ENCODE measurements at places on chromosomes 2 and 18.

DNA sequence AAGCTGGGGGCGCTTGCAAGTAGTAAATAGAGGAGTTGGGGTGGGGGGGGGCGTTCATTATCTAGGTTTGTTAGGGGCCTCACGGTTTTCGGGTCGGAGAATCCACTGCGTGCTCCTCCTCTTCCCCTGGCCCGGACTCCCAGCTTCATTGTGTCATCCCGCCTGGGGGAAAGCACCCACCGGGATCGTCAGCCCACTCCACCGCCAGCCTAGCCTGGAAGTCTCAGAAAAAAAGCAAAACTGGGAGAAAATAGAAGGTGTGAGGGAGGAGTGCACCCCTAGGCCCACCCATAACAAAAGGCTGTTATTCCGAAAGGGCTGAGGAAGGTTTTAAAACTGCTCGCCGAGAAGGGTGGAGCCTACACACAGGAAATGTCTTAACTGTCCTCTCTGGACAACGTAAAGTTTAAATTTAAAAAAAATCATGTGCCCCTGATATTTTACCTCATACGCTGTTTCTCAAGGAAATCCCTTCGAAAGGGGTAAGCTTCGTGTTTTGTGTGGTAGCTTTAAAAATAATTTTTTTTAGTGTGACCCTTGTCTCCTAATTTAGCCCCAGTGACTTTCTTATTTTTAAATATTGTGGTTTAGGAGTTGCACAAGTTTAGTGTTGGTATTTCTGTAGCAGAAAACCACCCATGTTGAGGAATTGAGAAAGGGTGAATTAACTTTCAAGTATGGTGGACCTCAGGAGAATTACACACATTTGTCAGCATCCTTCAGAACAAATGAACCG, 104.2 kb downstream of the SPTBN1 start:
- H3K4me1 ChIP-seq: peaks cover 74% of the 10 kb centered on the region
- no peaks in the 10 kb centered on the region for H3K27me3 ChIP-seq
- peak overlapping the region; percentile 95 for H3K27ac ChIP-seq
- H3K4me3 ChIP-seq: peak overlapping the region; percentile 98
- no peaks in the 10 kb centered on the region for H3K36me3 ChIP-seq

GRCh38 chr2:85662899-85663593, 5.0 kb downstream of the SFTPB start:
- no peaks in the 10 kb centered on the region for H3K27me3 ChIP-seq
- H3K27ac ChIP-seq: peak overlapping the region; percentile 77
- H3K36me3 ChIP-seq: peaks cover 8% of the 10 kb centered on the region
- no peaks in the 10 kb centered on the region for H3K4me1 ChIP-seq

- peaks cover 10% of the 10 kb centered on the region for H3K27me3 ChIP-seq
- no peak overlapping the region for H3K27ac ChIP-seq
- peaks cover 58% of the 10 kb centered on the region for H3K4me1 ChIP-seq
Observed at GRCh38 chr2:222452422-222452950, 28.1 kb downstream of the SGPP2 start.

DNA sequence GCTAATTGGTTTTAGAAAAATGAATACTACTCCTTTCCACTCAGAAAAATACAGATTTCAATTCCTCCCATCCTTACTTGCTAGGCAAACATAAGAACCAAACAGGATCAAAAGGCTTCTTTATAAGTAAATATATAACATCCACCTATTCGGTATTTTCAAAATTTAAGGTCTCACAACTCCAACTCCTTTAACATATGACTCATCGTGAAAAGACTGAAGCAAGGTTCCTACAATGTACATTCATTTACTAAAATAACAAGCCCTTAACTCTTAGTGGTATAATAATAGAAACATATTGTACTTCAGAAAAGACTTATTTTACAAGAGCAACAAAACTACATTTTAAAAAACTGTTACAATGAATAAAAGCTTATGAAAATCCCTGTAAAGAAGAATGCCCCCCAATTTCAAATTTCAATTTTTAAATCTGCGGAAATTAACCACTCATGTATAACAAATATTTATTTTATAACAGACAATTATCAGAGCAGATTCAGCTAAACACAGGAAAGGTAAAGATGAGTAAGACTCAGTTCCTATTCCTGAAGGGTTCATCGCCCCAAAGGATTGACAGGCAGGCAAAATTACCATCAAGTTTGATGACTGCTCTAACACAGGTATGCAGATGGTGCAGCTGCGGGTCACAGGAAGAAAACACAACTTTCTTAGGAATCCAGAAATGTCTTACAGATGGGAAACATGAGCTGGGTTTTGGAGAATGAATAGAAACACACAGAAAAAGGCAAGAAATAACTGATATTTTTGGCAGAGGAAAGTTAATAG, 96.4 kb downstream of the COBLL1 start:
- H3K36me3 ChIP-seq: no peaks in the 10 kb centered on the region
- no peak for DNase-seq
- H3K27ac ChIP-seq: no peak overlapping the region
- H3K4me1 ChIP-seq: no peaks in the 10 kb centered on the region

DNA sequence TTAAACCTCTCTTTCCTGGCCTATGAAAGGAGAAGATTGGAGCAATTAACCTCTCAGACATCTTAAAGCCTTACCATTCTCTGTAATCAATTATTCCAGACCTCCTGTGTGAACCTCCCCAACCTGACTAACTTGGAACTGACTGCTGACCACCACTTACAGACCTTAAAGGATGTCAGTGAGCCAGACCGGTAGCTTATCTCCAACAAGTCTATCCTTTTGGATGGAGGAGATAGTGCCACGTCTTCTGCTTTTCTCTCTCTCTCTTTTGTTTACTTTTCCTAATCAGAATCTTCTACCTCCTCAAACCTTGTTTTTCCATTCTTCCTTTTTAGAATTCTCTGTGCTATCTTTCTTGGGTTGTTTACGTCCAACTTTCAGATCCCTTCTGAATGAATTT, 57.2 kb downstream of the LRRTM1 start:
- no peak for DNase-seq
- H3K36me3 ChIP-seq: no peaks in the 10 kb centered on the region
- peaks cover 6% of the 10 kb centered on the region for H3K4me1 ChIP-seq
- no peak overlapping the region for H3K4me3 ChIP-seq
- no peaks in the 10 kb centered on the region for H3K27me3 ChIP-seq

DNA sequence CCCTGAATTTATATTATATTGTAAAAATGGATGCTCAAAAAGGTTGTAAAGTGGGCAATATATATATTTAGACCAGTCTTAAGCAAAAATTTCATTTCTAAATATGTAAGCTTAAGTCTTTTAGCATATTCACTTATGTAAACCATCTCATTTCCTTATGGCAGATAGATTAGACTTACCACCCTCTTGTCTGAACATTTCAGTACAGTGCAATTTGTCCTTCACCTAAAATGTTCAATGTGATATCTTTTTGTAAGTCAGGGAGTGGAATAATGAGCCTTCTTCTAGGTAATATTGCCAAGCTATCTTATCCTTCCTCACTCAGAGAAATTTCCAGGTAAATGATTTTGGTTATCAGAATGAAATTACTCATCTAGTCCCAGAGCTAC, 92.3 kb downstream of the KLF7 start:
- peaks cover 4% of the 10 kb centered on the region for H3K27me3 ChIP-seq
- no peak overlapping the region for H3K27ac ChIP-seq
- no peak for DNase-seq
- H3K4me3 ChIP-seq: peak overlapping the region; percentile 70
- H3K36me3 ChIP-seq: peaks cover 11% of the 10 kb centered on the region

GRCh38 chr18:61734396-61734795, 158.4 kb downstream of the RNF152 start:
- H3K4me1 ChIP-seq: peaks cover 35% of the 10 kb centered on the region
- DNase-seq: no peak
- no peaks in the 10 kb centered on the region for H3K36me3 ChIP-seq
- H3K4me3 ChIP-seq: no peak overlapping the region

- peaks cover 7% of the 10 kb centered on the region for H3K27me3 ChIP-seq
- no peak for DNase-seq
- H3K4me3 ChIP-seq: no peak overlapping the region
- H3K4me1 ChIP-seq: peaks cover 35% of the 10 kb centered on the region
Observed at GRCh38 chr2:54387059-54387991, 68.8 kb upstream of the SPTBN1 start.

GRCh38 chr2:236601316-236602202, 31.9 kb downstream of the ACKR3 start:
- H3K36me3 ChIP-seq: no peaks in the 10 kb centered on the region
- peaks cover 50% of the 10 kb centered on the region for H3K4me1 ChIP-seq
- H3K27ac ChIP-seq: no peak overlapping the region
- H3K27me3 ChIP-seq: peaks cover 19% of the 10 kb centered on the region
- DNase-seq: no peak

DNA sequence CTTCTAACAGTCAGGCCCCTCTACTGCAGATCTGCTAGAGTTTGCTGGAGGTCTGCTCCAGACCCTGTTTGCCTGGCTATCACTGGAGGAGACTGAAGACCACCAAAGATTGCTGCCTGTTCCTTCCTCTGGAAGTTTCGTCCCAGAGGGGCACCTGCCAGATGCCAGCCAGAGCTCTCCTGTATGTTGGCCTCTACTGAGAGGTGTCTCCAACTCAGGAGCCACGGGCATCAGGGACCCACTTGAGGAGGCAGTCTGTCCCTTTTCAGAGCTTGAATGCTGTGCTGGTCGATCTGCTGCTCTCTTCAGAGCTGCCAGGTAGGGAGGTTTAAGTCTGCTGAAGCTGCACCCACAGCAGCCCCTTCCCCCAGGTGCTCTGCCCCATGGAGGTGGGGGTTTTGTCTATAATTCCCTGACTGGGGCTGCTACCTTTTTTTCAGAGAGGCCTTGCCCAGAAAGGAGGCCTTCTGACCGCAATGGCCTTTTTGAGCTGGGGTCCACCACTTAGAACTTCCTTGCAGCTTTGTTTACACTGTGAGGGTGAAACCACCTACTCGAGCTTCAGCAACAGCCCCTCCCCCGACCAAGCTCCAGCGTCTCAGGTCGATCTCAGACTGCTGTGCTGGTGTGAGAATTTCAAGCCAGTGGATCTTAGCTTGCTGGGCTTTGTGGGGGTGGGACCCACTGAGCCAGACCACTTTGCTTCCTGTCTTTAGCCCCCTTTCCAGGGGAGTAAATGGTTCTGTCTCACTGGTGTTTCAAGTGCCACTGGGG, 566.0 kb downstream of the NR4A2 start:
- no peaks in the 10 kb centered on the region for H3K36me3 ChIP-seq
- peak; percentile 12 for DNase-seq
- H3K4me1 ChIP-seq: peaks cover 6% of the 10 kb centered on the region
- no peaks in the 10 kb centered on the region for H3K27me3 ChIP-seq
- no peak overlapping the region for H3K4me3 ChIP-seq

DNA sequence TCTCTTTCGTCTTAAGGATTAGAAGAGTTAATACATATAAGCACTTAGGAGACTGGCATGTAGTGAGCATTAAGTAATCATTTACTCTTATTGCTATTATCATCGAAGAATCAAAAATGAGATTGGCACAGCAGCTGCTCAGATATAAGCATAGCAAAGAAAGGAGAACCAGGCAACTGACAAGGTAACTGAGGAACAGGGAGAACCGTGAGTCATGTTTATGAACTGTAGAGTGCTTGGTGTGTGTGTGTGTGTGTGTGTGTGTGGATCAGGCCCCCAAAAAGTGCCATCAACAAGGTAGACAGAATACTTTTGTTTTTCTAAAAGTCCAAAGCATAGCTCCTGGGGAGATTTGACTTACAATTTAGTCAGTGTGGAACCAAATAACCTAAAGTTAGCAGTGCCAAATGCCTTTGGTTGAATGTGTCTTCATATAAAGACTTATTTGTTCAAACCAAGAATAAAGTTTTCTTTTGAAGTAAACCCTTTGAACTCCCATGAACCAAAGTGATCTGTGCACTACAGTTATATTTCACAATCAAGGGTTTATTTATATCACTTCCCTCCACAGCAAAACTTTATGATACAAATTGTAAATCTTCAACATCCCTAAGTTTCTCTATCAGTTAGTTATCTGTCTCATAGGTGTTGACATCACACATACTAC, 660.6 kb downstream of the NYAP2 start:
- H3K27me3 ChIP-seq: no peaks in the 10 kb centered on the region
- H3K36me3 ChIP-seq: no peaks in the 10 kb centered on the region
- no peaks in the 10 kb centered on the region for H3K4me1 ChIP-seq
- no peak overlapping the region for H3K4me3 ChIP-seq

- H3K27me3 ChIP-seq: peaks cover 9% of the 10 kb centered on the region
- DNase-seq: no peak
- peak overlapping the region; percentile 40 for H3K27ac ChIP-seq
- H3K4me1 ChIP-seq: peaks cover 34% of the 10 kb centered on the region
- no peak overlapping the region for H3K4me3 ChIP-seq
Observed at GRCh38 chr2:207926133-207926988, 99.0 kb downstream of the PLEKHM3 start.

DNA sequence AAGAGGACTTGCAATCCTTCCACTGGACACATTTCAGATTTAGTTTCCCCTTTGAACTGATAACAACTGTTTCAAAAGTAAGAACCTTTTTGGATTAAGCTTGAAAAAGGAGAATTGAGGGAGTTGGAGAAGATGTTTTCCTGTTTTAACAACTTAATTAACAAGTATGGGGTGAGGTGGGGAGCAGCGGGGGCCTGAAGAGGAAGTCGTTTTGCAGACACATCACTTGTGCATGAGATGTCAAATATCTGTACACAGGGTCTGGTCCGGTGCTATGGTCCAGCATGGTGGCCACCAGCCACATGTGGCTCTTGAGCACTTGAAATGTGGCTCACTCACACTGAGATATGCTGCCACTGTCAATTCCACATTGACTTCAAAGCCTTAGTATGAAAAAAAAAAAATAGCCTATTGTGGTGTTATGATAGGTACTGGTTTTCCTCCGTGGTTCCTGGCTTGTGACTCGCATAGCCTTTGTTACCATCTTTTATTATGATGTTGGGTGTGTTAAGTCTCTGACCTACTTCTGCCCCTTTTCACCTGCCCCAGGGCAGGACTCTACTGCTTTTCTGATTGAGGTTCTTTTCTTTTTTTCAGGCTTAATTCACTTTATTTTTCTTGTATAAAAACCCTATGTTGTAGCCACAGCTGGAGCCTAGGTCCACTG, 205.5 kb downstream of the BCL2 start:
- H3K36me3 ChIP-seq: no peaks in the 10 kb centered on the region
- DNase-seq: no peak
- peaks cover 53% of the 10 kb centered on the region for H3K4me1 ChIP-seq
- no peak overlapping the region for H3K4me3 ChIP-seq

DNA sequence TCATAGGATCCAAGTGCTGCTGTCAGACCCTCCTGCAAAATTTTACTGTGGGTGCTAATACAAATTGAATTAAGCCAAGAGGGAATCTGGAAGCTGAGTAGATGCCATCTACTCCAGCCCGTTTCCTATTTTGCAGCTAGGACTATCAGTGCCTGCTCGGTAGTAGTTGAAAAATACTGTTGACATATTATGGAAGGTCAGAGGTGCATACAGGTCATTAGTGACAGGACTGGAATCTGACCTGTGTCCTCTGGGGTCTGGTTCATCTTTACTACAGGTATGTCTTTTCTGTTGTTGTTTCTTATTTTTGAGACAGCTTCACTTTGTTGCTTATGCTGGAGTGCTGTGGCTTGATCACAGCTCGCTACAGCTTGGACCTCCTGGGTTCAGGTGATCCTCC, 58.8 kb downstream of the MAP4K4 start:
- H3K27ac ChIP-seq: no peak overlapping the region
- peaks cover 30% of the 10 kb centered on the region for H3K36me3 ChIP-seq
- peaks cover 49% of the 10 kb centered on the region for H3K4me1 ChIP-seq
- no peak overlapping the region for H3K4me3 ChIP-seq
- no peaks in the 10 kb centered on the region for H3K27me3 ChIP-seq

- no peaks in the 10 kb centered on the region for H3K27me3 ChIP-seq
- DNase-seq: no peak
- peaks cover 53% of the 10 kb centered on the region for H3K4me1 ChIP-seq
- no peak overlapping the region for H3K4me3 ChIP-seq
Observed at GRCh38 chr18:55296115-55296514, 291.9 kb downstream of the TCF4 start.

- H3K36me3 ChIP-seq: no peaks in the 10 kb centered on the region
- no peak for DNase-seq
- no peaks in the 10 kb centered on the region for H3K4me1 ChIP-seq
- no peaks in the 10 kb centered on the region for H3K27me3 ChIP-seq
Observed at GRCh38 chr2:142504754-142505153, 372.7 kb upstream of the KYNU start.

Data from nephron progenitor cell (in vitro differentiated cells).